Skin of body (tissue), 3 donors: ENCODE measurements at places on chromosomes 1 and 21.

- no peak for DNase-seq
Observed at GRCh38 chr1:203381151-203381751, 30.3 kb upstream of the FMOD start.

DNA sequence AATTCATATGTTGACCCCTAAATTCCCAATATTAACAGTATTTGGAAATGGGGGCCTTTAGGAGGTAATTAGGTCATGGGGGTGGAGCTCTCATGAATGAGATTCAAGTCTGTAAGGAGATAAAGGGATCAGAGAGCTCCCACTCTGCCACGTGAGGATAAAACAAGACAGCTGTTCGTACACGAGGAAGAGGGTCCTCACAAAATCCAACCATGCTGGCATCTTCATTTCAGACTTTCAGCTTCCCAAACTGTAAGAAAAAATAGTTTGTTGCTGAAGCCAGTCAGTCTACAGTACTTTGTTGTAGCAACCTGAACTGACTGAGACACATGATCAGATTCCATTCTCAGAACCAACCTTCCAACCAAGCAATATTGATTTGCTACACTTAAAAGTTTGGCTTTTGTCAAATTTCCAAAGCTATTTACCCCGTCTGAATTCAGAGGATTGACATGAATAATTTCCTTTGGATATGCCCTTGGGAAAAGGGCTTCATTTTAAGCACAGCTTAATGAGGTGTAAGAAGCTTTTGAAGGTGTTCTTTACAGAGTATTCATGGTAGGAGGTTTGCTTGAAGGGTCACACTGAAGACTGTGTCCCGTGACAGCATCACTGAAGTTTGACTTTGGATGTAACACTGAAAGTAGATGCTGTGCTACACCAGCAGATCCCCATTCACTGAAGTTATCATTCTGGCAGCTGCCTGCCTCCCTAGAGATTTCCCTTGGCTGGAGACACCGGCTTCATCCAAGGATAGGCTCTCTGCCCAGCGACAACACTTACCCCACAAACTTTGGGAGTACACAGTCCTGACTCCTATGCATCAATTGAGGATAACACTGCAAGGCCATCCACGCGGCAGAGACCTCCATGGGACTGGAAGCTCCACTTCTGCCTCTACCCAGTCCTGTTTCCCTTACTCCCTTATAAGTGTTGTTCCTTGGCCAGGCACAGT, 4.9 kb upstream of the OMA1 start:
- DNase-seq, result no peak

- DNase-seq, result no peak
Observed at GRCh38 chr1:244957122-244957521, 92.8 kb upstream of the HNRNPU start.

- no peak for DNase-seq
Observed at GRCh38 chr1:200640373-200640962, 19.9 kb upstream of the KIF14 start.

DNA sequence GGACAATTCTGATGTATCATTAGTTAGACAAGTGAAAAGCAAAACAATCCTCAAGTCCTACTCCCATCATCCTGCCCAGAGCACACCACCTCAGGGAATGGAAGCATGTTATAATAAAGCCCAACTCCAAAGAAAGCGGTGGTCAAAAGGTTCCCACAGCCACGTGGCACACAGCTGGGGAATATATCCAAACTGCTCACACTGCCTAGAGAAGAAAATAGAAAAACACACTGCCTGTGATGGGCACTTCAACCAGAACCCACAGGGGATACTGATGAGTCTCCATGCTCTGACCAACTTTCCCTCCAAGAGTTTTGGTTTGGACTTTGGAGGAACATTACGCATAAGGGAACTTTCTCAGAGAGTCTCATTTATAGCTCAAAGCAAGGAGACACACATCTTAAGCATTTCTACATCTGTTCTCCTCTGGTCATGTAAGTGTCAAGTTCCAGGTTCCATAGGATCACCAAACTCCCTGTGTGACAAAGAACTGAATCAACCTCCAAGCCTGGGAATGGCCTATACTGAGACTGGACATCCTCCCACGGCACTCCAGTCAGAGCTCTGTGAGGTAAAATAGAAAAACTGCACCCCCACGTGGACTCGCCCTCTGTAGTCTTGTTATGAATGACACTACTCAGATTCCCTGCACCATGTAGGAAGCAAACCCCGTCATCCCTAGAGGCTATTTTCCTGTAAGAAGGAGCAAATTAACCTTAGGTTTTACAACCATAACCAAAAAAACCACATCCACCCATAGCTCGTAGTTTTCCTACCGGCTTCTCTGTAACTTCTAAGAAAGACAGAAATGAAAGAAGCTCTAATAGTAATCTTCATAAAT, 12.2 kb downstream of the DSTYK start:
- no peak for DNase-seq

DNA sequence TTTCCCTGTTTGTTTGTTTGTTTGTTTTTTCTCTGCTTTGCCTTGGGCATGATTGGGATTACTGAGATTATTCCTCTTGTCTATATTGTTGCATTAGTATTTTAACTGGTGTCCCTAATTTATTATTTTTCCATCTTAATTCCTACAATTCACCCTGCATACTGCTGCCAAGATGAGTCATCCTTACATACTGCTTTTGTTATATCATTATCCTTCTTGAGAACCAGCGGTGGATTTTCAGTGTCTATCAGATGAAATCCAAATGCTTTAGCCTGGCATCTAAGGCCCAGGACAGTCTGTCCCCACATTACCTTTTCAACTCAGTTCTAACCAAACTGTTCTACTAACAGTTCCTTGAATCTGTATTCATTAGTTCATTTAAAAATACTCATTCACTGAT, 101.7 kb downstream of the OLFML2B start:
- peak; percentile 19 for DNase-seq
